Stimulated activated naive CD8-positive, alpha-beta T cell treated with anti-CD3 and anti-CD28 coated beads, Interleukin-15, amount 100 ng/mL, for 72 hours (primary cell): ENCODE measurements at places on chromosomes 11 and 22.

DNA sequence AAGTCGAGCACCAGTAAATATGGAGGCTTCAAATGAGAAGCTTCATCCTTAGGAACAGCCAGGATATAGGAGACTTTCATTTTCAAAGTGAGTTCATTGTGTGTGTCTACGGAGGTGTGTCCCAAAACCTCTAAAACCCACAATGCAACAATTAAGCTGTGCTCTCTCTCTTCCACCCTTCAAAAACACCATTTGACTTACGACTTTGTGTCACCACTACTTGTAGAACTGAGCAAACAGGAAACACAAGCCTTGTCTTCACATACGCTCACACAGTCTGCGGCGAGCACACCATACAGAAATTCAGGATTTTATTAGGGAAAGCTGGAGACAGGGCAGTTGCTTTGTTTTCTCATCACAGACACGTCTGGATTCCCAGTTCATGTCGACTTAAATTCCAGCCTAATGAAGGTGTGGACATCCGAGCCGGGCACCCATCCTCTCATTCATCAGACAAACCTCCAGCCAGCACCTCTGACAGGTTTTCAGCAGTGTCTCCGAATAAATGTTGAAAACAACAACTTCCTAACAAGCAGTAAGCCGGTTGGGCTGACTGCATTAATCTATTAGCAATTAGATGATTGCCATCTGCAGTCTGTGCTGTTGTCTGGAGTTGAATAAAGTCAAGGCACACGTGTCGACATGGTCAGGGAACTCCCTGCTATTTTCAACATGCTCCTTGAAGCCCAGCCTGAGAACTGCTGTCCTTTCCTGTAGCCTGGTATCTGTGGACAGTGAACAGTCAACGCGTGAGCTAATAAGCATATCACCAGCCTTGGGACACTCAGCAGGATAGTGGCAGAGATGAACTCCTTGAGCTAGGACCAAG, 1411.1 kb downstream of the BRD1 start:
- no peak for DNase-seq

DNA sequence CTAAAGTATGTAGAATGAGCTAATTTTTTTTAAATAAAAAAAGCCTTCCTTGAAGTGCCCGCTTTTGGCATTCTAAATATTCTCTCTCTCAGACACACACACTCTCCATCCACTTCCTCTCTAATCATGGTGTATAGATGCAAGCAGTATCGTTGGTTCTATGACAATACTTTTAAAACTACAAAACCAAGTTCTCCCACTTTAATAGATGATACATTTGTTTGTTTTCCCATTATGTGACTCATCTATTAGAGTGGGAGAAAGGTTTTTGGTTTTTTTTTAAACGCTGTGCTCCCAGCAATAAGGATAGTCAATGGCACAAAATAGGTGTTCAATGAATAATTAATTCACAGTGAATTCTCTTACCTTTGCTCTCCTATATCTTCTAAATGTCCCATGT, 44.6 kb downstream of the FZD4 start:
- no peak for DNase-seq

- DNase-seq, result no peak
Measured at GRCh38 chr22:41488076-41488475, 19.2 kb downstream of the ACO2 start.

GRCh38 chr11:114168691-114169090, 109.2 kb downstream of the ZBTB16 start:
- no peak for DNase-seq

- no peak for DNase-seq
Measured at GRCh38 chr11:10500757-10501684, 40.0 kb downstream of the RNF141 start.

GRCh38 chr11:111605681-111606080, 3.4 kb downstream of the SIK2 start:
- no peak for DNase-seq

- DNase-seq, result no peak
Measured at GRCh38 chr11:118227865-118228785, 3.3 kb upstream of the JAML start.

DNA sequence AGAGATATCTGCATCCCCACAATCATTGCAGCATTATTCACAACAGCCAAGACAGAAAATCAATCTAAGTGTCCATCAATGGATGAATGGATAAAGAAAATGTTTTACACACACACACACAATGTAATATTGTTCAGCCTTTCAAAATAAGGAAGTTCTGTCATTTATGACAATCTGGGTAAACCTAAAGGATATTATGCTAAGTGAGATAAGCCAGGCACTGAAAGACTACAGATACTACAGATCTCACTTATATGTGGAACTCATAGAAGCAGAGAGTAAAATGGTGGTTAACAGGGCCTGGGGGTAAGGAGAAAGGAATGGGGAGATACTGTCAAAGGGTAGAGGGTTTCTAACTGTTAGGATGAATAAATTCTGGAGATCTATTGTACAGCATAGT, 36.0 kb upstream of the EED start:
- DNase-seq, result no peak

GRCh38 chr11:8100158-8100557, 19.1 kb downstream of the TUB start:
- no peak for DNase-seq

- no peak for DNase-seq
Measured at GRCh38 chr11:14393129-14393528, 34.1 kb upstream of the RRAS2 start.

GRCh38 chr22:45843031-45843430, 133.9 kb downstream of the WNT7B start:
- DNase-seq, result no peak

DNA sequence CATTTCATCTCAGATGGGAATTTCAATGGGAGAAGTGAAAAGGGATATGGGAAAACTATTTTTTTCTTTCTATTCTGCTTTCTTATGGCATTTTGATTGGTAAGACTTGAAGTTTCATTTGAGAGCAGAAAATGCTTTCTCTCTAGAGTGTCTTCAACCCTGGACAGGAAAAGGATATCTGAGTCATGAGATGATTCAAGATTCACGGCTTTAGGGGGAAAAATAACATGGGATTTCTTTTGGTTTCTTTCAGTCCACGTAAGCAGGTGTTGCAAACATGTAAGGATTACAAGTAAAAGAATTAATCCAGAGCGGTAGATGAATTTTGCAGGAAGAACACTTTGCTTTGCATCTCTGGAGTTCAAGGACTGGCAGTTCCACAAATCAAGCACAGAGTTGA, 1001.0 kb upstream of the TENM4 start:
- no peak for DNase-seq

DNA sequence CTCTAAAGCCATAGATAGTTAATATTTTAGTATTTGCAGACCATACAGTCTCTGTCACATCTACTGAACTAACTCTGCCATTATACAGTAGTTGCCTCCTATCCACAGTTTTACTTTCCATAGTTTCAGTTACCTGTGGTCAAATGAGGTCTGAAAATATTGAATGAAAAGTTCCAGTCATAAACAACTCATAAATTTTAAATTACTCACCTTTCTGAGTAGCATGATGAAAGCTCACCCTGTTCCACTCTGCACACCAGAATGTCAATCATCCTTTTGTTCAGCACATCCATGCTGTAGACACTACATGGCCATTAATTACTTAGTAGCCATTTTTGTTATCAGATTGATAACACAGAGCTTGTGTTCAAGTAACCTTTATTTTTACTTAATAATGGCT, 51.7 kb upstream of the ME3 start:
- DNase-seq, result no peak

GRCh38 chr11:16881074-16881709, 133.0 kb downstream of the PLEKHA7 start:
- DNase-seq, result no peak

GRCh38 chr22:22019659-22020424, 37.3 kb upstream of the TOP3B start:
- no peak for DNase-seq

DNA sequence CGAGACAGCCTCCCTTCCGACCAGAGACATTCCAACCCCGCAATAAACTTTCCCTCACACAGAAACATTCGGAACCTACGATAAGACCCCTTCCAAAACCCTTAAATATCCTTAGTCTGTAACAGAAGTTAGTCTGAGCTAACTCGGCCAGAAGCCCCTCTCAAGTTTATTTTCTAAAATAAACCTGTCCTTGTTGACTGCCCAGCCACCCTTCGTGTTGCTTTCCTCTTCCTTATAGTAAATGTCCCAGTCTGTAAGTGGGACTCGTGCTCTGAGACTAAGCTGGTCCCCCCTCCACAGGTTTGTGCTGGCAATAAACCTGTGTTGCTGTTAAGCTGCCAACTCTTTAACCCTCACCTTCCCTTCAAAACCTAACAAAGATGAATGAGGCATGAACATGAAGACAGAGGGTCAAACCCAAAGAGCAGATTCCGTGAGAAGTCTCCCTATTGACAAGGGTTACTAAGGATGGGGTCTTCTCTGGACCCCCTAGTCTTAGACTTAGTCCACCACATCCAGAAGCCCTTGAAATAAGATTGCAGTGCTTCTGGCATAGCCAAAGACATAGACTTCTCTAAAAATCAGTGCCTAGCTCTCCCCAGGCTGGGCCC, 18.2 kb downstream of the MIF start:
- no peak for DNase-seq

DNA sequence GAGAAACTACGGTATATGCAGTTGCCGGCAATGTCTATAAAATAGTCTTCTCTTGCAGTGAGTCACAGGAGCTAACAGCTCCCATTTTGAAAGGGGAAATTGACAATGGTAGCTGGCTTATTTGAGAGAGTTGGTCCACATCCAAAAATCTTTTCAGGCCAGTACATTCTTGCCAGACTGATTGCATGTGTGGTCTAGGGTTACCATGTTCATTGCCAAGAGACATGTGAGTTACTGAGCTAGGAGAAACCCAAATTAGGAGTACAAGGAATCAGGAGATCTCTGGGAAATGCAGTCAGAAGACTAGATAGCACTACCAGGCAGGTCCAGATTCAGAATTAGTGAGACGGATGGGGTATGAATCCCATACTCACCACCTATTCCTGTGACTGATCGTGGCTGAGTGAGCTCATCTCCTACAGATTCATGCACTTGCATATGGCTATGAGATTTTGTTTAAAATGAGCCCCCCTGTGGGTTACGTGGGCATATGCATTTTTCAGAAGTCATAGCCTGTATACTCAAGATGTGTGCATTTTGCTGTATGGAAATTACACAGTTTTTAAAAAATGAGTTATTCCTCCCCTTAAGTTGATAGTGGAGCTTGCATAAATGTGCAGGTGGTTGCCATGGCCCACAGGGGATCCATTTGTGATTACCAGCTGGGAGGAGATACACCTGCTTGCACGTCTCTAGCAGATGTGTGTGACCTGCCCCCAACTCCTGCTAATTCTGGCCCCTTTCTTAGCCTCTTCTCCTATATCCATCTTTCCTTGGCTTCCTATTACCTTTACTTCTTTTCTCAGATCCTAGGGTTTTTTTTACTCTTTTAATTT, 102.7 kb downstream of the COMMD9 start:
- DNase-seq, result no peak

DNA sequence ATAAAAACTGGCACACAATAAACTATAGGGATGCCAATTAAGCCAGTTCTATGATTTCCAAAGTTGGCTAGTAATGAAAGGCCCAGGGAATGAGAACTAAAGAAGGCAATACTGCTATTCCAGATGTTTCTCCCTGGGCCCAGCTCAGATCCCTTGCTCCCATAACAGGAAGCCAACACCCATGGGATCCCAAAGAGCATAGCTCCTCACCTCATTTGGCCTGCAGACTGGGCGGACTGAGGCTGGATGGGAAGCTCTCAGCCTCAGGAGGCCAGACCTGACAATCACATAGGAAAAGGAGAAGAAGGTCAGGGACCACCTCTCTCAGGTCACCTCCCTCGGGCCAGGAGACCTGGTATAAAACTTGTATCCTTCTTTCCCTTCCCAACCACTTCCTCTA, 5.3 kb downstream of the TBC1D10A start:
- no peak for DNase-seq

DNA sequence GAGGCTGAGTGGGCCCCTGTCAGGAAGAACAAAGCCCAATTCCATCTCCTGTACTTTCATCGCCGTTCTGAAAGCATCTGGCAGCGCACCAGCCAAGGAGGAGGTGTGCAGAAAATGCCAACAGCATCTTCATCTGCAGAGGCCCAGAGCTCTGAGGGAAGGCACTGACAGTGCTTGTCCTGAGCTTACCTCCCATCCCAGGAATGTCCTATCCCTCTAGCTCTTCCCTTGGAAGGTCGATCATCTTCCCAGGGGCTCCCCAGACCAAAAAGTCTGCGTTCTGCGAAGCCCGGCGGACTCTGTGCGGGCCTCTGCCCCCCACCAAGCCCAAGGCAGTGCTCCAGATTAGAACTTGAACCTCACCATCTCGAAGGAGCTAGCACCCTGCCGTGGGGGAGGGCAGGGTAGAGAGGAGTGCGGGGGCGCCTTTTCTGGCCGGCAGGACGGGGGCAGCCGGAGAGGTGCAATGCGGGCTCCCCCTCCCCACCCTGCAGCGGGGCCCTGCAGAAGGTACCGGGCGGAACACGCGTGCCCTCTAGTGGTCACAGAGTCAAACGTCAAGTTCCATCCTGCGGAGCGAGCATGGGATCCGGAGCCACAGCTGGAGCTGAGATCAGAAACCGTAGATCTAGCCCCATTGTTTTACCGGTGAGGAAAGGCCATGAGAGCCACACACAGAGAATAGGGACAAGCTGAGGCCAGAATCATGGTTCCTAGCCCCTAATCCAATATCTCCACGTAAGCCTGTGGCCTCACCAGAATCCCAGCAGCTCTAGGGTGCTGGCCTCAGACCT, 5.0 kb downstream of the SCN2B start:
- DNase-seq, result peak; percentile 72

GRCh38 chr22:50734986-50735738, 2.8 kb upstream of the ACR start:
- DNase-seq, result peak; percentile 1

GRCh38 chr11:65129649-65130441, 4.5 kb downstream of the SYVN1 start:
- DNase-seq, result no peak

- DNase-seq, result no peak
Measured at GRCh38 chr11:5625281-5625680, 480 bp downstream of the TRIM34 start.

GRCh38 chr11:97544431-97544830, 1154.6 kb downstream of the JRKL start:
- DNase-seq, result no peak

- DNase-seq, result no peak
Measured at GRCh38 chr11:12746593-12747097, 72.4 kb downstream of the TEAD1 start.

DNA sequence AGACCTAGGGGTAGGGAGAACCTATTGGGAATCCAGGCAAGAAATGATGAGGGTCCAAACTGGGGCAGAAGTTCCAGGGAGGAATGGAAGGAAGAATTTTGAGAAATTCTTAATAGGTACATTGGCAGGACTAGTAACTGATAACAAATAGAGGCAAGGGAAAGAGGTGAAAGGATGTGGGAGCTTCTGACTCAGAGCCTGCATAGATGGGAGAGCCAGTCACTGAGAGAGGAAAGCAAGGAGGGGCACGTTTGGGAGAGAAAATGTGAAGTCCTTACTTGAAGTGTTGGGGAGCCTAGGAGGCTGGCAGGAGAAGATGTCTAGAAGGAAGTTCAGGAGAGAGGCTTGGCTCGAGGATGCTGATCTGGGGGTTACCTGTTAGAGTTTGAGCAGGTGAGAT, 104.6 kb upstream of the NCAM1 start:
- DNase-seq, result no peak

- DNase-seq, result no peak
Measured at GRCh38 chr11:35210876-35211546, 72.0 kb downstream of the CD44 start.
